ENCODE measurements at places on chromosomes 12 and 14.
A peak's percentile ranks its signal among the peaks of the same experiment; 100 is the strongest.

- peak; percentile 6 for DNase-seq
Observed at GRCh38 chr14:38047195-38047902, 160.4 kb upstream of the SSTR1 start.

GRCh38 chr14:95679998-95680735 is 6.1 kb upstream of the TCL1B start:
- DNase-seq: no peak

- DNase-seq: no peak
Observed at GRCh38 chr14:82047777-82048470, 514.3 kb upstream of the SEL1L start.

DNA sequence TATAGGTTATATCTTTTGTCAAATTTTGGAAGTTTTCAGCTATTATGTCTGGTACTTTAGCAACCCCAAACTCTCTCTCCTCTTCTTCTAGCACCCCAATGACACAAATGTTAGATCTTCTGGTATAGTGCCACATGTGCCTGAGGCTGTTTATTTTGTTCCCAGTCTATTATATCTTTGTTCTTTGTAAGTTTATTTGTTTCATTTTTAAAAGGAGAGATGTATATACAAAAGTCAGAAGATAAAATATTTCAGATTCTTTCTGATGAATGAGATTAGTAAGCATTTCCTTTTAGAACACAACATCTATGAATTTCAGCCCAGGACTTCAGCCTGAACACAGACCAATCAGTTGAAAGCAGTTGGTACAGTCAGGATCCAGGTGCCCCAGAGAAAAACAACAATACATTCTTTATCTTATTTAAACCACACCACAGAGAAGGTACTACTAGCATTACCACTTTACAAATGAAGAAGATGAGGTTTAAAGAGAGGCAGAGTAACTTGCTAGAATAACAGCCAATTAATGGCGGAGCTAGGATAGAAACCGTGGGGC is 114.1 kb upstream of the BTG1 start:
- peak; percentile 11 for DNase-seq

DNA sequence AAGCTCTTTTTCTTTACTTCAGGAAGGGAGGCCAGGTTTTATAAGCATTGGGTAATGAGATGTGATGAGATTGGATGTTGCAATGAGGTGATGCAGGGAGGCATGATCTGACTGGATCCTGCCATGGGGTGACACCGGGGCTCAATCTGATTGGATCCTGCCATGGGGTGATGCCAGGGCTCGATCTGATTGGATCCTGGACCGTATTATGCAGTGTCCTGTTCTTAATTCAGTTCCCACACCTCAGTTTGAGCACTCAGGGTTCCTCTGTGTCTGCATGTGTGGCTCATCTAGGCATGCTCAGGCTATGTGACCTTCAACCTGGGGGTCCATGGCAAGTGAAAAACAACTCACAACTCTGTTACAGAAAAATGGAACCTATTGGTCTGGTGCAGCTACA is 166.4 kb downstream of the SLC15A4 start:
- no peak for DNase-seq

DNA sequence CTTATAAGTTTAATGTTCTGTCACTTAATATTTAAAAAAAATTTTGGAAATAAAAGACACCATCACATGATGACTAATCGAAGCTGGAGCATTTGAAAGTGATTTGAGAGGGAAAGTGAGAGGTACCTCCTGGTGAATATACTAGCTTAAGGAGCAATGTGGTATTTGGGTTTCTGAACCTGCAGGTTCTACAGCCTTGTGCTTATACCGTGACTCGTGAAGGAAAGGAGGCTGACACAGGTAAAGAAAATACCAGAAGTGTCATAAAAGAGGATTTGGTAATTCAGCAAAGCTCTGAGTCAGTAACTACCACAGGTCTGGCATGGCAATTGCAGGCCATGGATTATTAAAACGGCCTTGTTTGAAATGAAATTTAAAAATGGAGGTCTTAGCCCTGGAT is 151.0 kb downstream of the SLC38A4 start:
- peak; percentile 7 for DNase-seq

DNA sequence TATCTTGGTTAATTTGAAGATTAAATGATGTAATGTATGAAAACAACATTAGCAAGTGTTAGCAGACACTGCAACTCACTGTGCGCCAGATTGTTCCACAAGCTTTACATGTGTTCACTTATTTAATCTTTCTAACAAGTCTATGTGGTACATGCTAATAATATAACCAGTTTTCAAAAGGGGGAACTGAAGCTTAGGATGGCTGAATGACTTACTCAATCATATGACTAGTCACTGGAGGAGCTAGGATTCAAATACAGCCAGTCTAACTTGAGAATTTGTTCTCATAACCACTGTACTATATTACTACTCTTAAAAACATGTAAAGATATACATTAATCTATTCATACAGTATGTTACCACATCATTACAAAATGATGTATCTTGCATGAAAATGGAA is 60.5 kb upstream of the LRIG3 start:
- no peak for DNase-seq

DNA sequence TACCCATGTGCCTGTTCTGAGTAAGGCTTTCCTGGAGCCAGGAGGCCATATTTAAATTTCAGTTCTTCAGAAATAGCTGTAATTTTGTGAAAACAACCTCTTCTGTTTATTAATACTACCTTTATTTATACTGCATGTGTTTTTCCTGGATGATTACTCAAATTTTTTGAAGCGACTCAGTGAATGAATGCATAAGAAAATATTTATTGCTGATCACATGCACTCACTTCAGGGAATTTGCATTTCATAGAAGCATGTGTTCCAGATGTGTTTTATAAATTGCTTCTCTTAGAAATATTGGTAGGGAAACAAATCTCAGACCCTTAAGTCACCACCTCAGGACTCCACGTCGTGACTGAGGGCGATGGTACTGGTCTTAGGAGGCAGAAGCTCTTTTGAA is 21.8 kb upstream of the DCN start:
- no peak for DNase-seq

DNA sequence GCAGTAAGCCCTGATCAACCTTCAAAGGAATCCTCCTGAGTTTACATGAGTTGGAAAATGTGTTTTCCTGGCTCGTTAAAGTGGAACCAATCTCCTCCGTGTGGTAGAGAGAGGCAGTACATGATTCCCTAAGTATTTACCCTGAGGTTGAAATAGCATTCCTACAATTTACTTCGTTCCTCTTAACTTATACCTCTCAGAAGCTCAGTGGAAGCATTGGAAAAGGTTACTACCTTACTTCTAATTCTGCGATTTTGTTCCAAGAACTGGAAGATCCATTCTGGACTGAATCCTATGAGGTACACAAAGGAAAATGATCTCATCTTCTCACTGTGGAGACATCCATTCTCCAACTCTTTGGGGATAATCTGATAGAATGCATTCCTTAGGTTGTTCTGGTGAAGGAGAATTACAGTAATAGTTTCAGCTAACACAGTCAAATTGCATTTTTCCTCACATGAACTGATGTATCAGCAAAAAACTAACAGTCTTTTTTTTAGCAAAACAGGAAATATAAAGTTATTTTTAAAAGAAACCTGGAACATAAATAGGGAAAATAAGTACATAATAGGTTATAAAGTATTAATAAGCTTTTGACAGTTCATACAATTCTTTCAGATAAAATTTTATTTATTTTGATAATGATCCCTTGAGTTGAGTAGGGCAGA is 475.6 kb downstream of the PDZRN4 start:
- peak; percentile 30 for DNase-seq

DNA sequence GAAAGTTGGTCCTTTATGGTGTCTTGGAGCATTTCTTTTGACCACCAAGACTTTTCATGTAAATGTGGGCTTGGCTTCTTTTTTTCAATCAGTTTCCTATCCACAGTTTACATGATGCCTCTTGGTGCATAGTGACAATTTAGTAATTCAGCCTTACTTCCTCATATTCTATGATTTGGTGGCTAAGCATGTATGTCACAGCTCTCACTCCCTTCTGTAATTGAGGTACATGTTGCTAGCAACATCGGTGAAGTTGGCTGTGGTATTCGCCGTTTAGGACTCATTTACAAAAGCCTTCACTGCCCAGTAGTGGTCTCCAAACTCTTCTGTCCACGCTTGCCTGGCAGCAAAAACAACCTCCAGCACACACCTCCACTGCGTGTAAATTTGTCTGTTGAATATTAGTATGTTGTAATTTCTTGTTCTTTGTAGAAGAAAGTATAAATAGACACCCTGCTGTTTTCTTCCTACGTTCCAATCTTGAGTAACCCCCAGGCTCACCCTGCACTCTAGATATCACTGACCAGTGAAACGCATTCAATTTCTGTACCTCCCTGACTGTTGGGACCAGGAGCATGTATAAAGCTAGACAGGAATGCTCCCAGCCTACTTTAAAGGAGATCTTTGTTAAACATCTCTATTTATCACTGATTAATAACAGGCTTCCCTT is 90.4 kb downstream of the PPP2R5C start:
- no peak for DNase-seq

DNA sequence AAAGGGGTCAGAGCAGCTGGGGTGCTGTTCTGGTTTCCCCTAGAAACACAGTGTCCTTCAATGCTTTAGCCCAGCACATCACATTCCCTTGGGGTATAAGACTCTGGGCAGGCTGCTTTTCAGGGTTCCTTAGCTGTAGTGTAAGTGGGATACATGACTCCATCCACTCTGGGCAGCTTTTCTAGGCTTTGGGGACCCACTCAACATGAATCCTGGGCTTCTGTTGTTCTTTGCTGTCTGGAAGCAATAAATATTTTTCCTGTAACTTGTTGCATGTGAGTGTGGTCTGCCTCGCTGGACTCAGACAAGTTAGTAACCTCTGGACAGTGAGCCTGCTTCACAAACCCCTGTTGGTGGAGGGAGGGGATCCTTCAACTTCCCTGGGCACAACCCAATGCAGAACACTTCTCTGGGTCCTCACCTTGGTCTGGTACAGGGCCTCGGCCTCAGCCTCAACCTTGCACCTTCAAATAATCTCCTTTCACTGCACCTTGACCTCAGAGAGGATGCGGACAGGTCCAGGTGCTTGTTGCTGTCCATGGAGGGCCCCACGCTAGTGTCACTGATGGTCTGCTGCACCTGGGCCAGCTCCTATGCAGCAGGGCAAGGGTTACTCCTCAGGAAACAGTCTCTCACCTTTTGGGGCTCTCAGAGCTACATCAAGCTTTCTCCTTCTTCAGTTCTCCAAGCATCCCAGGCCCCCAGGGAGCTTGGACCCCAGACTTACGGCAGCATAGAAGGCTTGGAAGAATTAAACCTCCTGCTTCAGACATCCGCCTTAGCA is 13.5 kb upstream of the KRT73 start:
- no peak for DNase-seq

DNA sequence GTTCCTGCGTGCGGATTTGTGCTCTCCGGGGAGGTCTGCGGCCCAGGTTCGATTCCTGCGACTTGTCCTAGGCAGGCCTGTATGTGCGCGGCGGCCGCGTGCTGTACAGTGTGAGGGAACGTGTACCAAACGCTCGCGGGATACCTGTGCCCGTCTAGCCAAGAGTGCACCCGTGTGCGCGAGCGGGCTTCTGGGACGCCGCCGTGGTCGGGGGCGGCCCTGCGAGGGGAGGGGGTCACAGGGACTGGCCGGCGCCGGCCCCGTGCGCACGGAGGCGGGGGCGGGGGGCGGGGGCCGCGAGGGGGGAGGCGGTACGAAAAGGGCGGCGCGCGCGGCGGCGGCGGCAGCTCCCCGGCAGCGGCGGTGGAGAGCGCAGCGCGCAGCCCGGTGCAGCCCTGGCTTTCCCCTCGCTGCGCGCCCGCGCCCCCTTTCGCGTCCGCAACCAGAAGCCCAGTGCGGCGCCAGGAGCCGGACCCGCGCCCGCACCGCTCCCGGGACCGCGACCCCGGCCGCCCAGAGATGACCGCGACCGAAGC is at the start of gene DLK1:
Gene DLK1 (plus strand): TSS at position 343 of the 536 bp plus-strand sequence. CDS start 177 bp downstream, at position 520.
- DNase-seq: no peak

DNA sequence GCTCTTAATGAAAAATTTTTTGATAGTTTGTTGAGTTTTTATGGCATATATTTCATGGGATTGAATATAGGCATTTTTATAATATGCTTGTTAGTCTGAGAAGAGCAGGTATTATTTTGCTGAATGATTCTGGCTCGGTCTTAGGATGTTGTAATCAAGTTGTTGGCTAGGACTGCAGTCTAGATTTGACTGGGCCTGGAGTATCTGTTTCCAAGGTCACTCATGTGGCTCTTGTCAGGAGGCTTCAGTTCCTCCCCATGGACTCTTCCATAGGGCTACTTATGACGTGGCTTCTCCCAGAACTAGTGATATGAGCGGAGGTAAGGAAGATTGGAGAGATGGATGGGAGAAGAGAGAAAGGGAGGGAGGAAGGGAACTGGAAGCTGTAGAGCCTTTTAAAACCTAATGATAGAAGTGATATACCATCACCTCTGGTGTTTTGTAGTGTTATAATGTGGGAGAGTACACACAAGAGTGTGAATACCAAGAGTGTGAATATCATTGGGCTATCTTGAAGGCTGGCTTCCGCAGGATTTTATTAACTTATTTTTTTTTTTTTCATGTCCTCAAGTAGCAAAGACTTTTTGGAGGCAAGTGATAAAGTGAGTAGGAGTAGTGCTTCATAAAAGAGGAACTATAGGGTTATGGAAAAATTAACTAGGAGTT is 4.4 kb downstream of the MNAT1 start:
- DNase-seq: no peak

Measured in NCI-H226 (cell line).